ENCODE measurements at places on chromosomes 12 and 14. TPM values are rescaled to one million over a fixed set of nuclear protein-coding genes. Genes with fewer than 3 reads are reported as not detected.

The CTSG gene
- total RNA-seq, result 2.2 TPM

The EEA1 gene
- total RNA-seq, result 34.1 TPM

The KLRC4 gene
- not detected for total RNA-seq

The FOXN4 gene
- total RNA-seq, result not detected

The SART3 gene
- 29.2 TPM for total RNA-seq

The SOAT2 gene
- not detected for total RNA-seq

The SIX1 gene
- 0.89 TPM for total RNA-seq

The CLEC2A gene
- not detected for total RNA-seq

The KRT83 gene
- total RNA-seq, result not detected

The ERGIC2 gene
- 84.1 TPM for total RNA-seq

GRCh38 chr14:21096438-21096837, 2.0 kb downstream of the ZNF219 start:
- no peak for DNase-seq

DNA sequence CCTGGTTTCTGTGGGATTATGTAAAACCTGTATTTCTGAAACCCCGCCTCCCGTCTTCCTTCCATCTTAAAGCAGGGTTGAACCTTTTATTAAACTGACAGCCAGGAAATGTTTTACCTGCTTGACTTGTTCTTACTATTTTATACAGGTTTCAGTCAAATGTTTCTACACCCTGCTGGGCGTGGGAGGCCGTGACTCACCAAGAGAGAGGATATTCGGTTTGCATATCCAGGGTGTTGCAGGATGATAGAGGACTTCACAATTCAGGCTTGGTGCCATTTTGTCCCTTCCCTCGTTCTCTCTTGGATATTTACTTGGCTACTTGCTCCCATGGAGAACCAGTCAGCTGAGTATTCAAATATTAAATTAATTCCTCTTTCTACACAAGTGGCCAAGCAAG, 69.7 kb downstream of the ARF6 start:
- DNase-seq, result no peak

- DNase-seq, result no peak
These were observed 340.4 kb downstream of the NAV3 start for GRCh38 chr12:78171061-78171460.

GRCh38 chr12:121205491-121205890, 4.4 kb upstream of the P2RX4 start:
- no peak for DNase-seq

- no peak for DNase-seq
These were observed 999 bp upstream of the DCAF4 start for GRCh38 chr14:72925171-72925759.

- DNase-seq, result no peak
These were observed 15.3 kb downstream of the NOC4L start for GRCh38 chr12:132159555-132160003.

DNA sequence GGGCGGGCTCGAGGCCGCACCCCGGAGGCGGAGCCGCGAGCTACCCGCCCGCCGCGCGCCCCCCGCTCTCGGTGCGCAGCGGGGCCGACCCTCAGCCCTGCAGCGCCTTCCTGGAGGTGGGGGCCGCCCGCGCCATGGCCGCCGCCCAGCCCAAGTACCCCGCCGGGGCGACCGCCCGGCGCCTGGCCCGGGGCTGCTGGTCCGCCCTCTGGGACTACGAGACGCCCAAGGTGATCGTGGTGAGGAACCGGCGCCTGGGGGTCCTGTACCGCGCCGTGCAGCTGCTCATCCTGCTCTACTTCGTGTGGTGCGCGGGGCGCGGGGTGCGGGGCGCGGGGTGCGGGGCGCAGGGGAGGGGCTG, at the start of gene P2RX2:
P2RX2 (plus strand) TSS at position 94 of the 361 bp plus-strand sequence; CDS start at position 135, 41 bp downstream.
- no peak for DNase-seq

- no peak for DNase-seq
These were observed 54.2 kb downstream of the LRRC74A start for GRCh38 chr14:76880449-76880848.

DNA sequence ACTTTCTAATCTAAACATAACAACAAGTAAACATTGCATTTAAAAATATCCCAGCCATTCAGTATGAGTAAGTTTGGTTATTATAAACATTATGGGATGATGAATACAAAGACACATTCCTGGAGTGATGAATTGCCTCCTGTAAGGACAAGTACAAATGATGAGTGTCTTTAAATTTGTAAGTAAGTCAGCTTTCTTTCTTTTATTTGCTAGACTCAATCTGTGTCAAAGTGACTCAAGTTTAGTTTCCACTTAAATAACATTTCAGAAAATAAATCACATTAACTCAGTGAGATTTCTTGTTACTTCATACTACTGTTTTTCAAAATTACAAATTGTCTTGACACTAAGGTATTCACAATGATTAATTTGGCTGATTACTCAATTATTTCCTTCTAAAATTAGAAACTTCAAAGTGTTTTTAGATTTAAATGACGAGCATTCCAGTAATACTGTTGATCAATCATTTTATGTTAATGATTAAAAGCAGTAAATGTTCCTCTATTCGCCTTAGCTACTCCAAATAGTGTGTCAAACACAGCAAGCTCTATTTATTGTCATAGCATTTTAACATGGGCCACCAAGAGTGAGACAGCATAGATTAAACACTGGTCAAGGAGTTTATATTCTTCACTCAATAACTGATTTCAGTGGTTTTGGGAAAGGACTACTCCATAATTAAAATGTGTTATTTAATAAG, 658.0 kb upstream of the MDGA2 start:
- no peak for DNase-seq

GRCh38 chr14:100726550-100727085, at the start of gene DLK1:
TSS of gene DLK1 (plus strand) at chr14:100726892. CDS start at chr14:100727069, 177 bp downstream.
- no peak for DNase-seq

- no peak for DNase-seq
These were observed 164.8 kb downstream of the SNAPC1 start for GRCh38 chr14:61927060-61927459.

GRCh38 chr14:69319911-69320310, 60.0 kb downstream of the GALNT16 start:
- peak; percentile 54 for DNase-seq

- DNase-seq, result no peak
These were observed 404.5 kb downstream of the BCAT1 start for GRCh38 chr12:24544368-24544767.

- no peak for DNase-seq
These were observed 19.0 kb upstream of the NUAK1 start for GRCh38 chr12:106157802-106158201.

DNA sequence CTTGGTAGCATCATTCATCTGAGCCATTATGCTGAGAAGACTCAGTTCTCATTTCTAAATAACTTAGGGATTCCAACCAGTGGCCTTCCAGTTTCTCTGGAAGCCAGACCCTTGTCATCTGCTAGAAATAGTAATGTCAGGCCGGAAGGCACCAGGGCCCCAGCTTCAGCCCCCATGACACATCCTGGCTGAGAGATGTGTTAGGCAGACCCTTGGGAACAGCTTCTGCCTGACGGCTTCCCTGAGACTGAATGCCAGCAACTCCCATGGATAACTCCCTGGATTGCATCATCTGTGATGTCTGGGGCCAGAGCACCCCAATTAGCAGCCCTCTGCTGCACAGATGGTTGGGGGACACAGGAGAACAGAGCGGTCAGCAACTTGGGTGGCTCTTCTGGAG, 583.5 kb upstream of the TBX3 start:
- peak; percentile 47 for DNase-seq

DNA sequence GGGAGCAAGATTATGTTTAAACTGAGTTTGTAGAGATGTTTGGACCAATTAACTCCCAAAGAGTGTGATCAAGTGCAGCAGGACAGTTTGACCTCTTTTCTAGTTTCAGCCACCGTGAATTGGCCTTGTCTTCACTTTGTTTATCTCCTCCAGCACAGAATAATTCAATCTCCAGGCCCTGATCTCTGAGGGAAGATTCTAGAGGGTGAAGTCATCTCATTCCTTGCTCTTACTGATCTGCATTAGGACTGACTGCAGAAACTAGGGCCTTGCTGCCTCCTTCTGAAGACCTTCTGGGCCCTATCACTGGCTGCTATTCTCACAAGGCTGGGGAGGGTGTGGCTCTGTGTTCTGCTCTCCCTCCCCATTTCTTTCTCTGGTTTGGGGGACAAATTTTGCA, 29.4 kb downstream of the C12orf75 start:
- DNase-seq, result no peak

DNA sequence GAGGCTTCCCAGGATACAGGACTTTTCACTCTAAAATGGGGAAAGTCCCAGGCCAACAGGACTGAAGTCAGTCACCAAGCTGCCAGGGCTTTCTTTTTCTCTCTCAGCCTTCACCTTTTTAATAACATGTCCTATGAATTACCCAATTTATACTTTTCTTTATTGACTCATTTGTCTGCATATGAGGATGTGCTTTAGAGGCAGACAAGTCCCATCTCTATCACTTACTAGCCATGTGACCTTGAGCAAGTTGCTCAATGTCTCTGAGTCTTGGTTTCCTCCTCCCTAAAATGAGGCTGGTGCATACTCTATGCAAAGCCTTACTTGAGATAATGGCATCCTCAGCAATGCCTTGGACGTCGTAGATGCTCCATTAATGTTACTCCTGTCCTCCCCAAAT, 98.1 kb upstream of the TMPO start:
- DNase-seq, result no peak
